ENCODE measurements at places on chromosomes 13 and 19.

GRCh38 chr13:75399168-75399878 lies 82.6 kb downstream of the TBC1D4 start:
- no peak for DNase-seq

GRCh38 chr19:41367848-41368301 lies 3.9 kb upstream of the B9D2 start:
- DNase-seq: no peak

DNA sequence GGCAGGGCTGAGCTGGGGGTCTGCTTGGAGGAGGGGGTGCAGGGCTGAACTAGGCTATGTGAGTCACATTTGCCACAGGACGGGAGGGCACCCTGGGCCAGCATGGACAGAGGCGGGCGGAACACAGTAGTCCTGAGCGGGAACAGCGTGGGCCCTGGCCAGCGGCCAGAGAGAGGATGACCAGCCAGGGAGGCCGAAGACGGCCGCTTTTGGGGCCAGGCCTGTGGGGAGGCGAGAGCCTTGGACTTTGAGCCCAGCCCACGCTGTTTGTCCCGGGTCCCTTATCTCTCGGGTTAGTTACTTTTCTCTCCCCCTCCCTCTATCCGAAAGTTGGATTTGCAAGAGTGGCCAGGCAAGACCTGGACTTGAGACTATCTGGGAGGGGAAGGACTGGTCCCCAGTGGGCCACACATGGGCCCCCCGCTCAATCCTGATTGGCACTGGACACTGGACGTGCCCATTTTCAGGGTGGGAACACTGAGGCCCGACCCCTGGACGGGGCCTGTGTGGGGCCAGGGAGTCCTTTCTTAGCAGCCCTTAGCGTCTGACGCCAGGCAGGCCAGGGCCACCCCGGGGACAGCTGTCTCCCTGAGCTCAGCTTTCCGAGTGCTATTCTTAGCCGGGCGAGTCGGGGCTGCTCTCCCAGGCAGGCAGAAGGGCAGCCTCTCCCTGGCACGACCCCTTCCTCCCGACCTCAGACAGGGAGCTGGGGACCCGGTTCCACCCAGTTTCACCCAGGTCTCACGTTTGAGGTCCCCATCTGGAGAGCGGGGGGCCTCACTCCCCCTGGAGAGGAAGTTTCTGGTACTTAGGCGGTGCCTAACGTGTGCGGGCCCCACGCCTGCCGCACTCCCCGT lies 833 bp downstream of the GAMT start:
- no peak for DNase-seq

- no peak for DNase-seq
Measured at GRCh38 chr19:11025997-11026396, 63.3 kb upstream of the LDLR start.

GRCh38 chr13:31887286-31887685 lies 144.3 kb upstream of the FRY start:
- DNase-seq: no peak

DNA sequence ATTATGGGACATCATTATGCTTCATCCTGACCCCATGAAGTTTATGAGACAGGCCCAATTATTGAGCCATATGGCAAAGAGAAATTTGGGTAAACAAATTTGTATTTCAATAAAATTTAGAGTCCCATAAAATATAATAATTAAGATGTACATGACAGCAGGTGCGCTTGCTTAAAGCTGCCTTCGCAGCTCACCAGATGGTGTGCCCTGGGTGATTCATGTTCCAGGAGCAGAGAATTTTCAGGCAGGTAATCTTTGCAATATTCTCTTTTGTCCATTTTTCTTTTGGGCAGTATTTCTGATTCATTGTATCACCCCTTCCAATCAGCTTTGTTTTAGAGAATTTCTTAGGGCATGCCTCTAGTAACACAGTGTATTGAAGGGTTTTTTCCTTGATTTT lies 39.5 kb upstream of the WASF3 start:
- DNase-seq: no peak

GRCh38 chr19:907183-907853 lies 5.7 kb downstream of the R3HDM4 start:
- DNase-seq: no peak

DNA sequence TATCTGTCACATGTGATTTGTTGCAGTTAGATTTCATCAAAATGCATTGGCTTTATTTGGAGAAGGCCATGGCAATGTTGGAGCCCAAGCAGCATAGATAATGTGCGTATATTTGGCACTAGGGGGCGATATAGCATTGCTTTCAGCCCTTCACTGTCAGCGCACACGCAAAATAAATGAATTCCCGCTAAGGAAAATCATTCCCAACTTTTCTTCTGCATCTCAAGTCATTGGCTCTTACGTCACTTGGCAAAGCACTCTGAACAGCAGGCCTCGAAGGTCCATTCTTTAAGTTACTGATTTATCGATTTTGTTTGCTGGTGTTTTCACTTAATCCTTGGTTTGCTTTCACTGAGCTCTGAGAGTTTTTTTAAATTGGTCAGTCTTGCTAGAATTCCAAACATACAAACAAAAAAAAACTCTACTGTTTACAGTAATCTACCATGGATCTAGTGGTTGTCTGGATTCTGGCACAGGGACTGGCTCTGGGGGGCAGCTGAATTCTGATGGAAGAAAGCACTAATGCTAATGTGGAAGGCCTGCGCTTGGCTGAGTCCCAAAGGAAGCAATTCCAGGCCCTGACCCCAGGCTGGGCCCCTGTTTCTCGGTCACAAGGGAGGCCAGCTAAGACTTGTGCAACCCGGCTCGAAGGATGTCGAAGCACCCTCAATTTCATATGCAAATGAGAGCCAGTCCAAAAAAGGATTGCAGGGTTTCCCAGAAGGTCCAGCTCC lies 97.7 kb upstream of the IPO5 start:
- DNase-seq: peak; percentile 86

- DNase-seq: no peak
Measured at GRCh38 chr19:56107626-56108351, 13.3 kb downstream of the ZNF787 start.

DNA sequence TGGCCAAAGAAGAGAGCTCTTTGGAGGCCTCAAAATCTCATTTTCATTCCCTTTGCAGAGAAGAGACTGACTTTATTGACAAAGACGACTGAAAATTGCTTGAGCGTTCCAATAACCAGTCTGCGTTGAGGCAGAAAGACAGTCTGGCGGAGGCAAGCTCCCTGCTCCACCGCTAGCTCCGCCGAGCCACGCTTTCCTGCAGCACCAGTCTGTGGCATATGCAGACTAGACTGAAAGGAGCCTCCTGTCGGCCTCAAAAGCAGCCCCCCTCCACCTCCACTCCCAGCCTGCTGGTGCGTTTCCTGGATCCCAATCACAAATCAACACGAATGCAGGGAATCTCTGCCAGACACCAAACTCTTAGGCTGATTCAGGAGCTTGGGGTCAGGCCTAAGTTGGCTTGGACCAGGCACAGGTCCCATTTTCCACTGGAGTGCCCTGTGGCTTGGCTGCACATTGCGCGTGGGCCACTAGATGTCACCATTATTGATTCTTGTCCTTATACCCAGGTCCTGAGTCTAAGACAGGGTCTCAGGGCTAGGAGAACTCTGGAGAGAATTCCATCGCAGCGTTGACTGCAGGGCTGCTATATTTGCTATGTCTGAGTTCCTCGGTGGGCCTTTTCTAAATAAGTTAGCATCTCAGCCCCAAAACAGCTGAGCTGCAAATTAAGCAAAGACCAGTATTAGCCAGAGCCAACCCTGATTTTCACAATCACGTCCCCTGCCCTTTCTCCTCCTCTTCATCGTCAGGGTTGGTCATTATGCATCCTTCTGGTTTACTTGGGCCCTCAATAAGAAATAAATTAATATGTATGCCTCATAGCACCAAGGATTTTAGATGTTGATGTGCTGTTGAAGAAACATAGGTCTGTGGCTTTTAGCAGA lies 5.2 kb upstream of the ZNF507 start:
- peak; percentile 85 for DNase-seq

- DNase-seq: no peak
Measured at GRCh38 chr13:95233026-95233635, 68.1 kb downstream of the ABCC4 start.

DNA sequence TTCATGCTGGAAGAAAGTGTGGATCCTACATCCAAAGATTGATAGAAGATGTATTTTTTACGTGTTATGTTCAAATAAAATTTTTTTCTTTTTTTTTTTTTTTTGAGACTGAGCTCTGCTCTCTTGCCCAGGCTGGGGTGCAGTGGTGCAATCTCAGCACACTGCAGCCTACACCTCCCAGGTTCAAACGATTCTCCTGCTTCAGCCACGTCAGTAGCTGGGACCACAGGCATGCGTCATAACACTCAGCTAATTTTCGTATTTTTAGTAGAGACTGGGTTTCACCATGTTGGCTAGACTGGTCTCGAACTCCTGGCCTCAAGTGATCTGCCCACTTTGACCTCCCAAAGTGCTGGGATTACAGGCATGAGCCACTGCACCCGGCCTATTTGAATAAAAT lies 65.7 kb downstream of the KLF12 start:
- no peak for DNase-seq

GRCh38 chr13:66842766-66843165 lies 387.4 kb downstream of the PCDH9 start:
- DNase-seq: no peak

GRCh38 chr19:7250951-7251350 lies 43.3 kb downstream of the INSR start:
- DNase-seq: no peak

DNA sequence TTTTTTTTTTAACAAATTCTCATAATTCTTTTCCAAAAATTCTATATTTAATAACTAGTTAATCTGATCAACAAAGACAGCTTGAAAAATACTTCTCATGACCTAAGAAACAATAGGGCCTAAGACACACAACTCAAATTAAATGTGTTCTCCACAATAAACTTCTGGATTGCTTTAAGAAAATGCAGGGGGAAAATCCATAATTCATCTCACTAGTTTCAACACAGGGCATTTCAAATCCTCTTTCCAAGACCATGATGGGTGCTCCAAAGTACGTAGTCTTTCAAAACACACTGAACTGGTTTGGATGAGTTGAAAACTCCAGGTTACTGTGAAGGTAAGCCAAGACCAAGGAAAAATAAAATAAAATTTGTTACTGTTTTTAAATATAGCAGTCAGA lies 62.6 kb downstream of the DCLK1 start:
- no peak for DNase-seq

- DNase-seq: no peak
Measured at GRCh38 chr13:51956717-51957116, 54.5 kb downstream of the ATP7B start.

DNA sequence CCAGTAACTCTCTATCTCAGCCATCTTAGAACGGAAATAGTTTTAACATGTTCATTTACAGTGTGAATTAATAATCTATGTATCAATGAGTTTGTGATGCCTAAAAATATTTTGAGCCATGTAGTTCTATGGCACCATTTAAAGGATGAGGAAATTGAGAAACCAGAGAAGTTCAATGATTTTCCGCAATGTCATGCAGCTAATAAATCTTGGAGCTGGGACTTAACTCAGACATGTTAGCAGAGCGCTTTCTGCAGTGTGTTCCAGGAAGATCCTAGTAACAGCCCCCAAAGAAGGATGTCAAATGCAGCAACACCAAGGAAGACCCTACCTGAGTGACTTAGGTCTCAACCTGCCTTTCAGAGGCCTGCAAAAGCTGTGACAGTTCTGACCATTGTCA lies 99.3 kb upstream of the RAP2A start:
- no peak for DNase-seq

DNA sequence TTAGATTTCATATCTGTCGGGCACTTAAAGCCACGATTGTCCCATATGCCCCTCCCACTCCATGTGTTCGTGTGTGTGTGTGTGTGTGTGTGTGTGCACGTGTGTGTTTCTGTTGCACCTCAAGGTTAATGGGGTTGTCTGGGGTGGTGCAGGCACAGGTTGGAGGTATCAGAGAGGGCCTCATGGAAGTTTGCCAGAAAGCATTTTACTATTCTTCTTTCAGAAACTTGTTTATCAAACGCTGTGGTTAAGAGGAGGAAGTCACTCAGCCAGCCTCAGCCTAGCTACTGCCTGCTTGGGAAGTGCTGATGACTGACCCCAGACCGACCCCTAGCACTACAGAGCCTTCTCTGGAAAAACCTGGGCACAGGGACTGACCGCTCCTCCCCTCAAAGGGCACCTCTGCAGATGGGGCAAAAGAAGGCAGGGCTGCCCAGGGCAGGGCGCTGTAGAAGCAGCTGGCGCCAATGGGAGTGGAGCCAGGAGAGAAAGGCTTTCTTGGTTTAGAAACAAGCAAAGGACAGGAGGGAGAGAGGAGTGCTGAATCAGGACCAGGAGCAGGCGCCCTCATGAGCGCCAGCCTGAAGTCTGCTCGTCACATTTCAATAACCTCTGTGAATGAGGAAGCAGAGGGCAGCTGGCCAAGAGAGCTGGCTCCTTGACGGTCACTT lies 3.9 kb downstream of the SIAH3 start:
- DNase-seq: no peak

DNA sequence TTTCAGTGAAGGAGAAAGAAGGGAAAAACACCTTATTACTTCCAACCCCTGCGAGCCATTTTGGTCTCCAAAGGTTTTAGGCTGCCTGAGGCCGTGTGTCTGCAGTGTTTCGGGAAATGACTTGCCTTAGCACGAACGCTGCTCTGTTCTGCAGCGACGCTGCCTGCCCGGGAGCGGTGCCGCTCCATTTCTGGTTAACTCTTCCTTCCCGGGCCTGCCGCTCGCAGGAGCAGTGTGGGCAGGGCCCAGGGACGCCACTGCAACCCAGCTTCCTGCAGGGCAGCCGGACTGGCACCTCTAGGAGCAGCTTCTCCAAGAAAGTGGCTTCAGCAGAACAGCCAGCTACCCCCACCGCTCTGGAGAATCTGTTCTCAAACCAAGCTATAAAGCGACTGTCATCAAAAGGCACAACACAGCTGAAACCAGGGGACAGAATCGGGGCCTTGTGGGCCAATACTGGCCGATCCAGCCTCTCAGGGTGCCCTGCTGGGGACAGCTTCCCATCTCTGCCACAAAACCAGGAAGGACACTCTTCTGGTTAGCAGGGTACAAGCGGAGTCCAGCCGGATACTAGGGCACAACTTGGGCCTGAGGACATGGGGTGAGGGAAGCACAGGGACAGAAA lies 72.2 kb downstream of the KCTD15 start:
- peak; percentile 85 for DNase-seq

- DNase-seq: no peak
Measured at GRCh38 chr13:42875475-42876269, 94.3 kb downstream of the FAM216B start.

DNA sequence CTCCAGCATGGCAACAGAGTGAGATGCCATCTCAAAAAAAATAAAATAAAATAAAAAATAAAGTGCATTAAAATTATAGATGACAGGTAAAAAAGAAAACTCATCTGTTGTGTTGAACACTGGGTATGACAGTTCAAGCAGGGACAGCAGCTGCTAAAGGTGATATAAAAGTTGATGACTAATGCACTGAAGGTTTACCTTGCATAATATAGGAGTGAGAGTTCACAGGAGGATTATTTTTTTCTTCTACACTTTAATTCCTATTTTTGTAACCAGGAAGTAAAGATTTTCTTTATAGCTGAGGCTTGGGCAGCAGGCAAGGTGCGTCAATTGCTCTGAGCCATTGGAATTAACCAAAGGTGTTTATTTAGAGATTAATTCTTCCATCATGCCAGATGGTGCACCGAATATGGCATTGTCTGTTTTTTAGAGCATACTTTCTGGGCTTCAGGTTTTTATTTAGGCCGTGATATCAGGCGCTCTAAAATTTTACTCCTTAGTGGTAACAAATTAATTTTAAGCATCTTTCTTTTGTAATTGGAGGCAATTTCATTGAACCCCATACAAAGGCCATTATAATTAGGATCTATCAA lies 337.0 kb upstream of the SLC10A2 start:
- no peak for DNase-seq

Data from posterior vena cava (tissue), 2 donors.